ENCODE measurements at places on chromosomes 1 and 21. TPM values are rescaled to one million over a fixed set of nuclear protein-coding genes. Genes with fewer than 3 reads are reported as not detected.
A peak's percentile ranks its signal among the peaks of the same experiment; 100 is the strongest.

OR2L2 gene
- total RNA-seq: not detected

TIAM1 gene
- 6.7 TPM for total RNA-seq

LCA5L gene
- 4.4 TPM for total RNA-seq

SYT2 gene
- total RNA-seq: under 0.01 TPM

POU3F1 gene
- 0.08 TPM for total RNA-seq

RPE65 gene
- not detected for total RNA-seq

LCE1A gene
- total RNA-seq: not detected

AMPD1 gene
- 0.07 TPM for total RNA-seq

TENT5C gene
- 0.07 TPM for total RNA-seq

CNR2 gene
- total RNA-seq: not detected

HFM1 gene
- 0.79 TPM for total RNA-seq

PLEKHN1 gene
- total RNA-seq: 13.2 TPM

CELA3A gene
- total RNA-seq: not detected

FCRLB gene
- total RNA-seq: 2.6 TPM

DNA sequence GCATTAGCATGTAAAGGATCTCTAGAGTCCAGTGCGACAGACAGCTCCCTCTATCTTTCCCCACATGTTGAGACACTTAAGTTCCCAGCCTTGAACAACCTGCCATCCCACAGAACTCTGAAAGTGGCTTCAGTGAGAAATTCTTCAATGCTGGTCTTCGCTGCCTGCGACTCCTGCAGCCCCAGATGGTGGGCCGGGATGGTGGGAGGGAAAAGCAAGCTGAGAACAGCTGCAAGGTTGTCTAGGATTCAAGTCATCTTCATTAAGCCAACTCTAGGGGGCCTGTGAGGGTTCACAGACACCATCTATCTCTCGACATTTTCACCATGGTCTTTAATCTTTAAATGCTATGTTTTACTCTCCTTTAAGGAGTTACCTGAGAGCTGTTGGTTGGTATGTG, 185.5 kb upstream of the C1orf174 start:
- DNase-seq: no peak

DNA sequence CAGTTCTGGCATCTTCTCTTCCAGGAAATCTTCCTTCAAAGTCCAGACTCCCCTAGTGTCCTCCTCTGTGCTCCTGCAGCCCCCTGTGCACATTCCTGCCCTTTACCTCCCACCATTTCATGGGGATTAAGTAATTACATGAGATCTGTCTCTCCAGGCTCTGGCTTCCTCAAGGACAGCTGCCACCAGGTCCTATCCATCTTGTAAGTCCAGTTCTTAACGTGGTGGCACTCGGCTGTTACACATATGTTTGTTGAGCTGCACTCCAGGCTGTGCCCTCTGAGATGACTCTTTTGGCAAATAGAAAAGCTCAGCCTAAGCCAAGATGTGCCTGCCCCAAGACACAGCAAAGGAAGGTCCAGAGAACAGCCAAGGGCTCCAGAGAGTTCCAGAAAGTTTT, 57.4 kb upstream of the CAMK1G start:
- no peak for DNase-seq

DNA sequence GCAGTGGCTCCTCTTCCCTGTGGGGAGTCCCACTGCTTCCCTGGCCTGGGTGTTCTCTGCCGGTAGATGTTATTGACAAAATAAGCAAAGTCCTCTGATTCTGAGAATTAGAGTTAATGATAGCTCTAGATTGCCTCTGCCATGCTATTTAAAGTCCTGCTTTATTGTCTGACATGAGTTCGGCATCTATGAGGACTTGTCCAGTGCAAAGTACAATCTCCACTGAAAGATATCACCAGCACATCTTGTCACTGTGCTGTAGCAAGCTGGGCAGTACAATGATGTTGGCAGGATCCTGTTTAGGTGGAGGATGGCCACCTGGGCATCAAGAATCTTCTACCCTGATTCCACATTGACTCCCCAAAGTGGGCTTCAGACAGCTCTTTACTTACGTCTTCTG, 54.0 kb upstream of the ATP5PO start:
- DNase-seq: no peak

DNA sequence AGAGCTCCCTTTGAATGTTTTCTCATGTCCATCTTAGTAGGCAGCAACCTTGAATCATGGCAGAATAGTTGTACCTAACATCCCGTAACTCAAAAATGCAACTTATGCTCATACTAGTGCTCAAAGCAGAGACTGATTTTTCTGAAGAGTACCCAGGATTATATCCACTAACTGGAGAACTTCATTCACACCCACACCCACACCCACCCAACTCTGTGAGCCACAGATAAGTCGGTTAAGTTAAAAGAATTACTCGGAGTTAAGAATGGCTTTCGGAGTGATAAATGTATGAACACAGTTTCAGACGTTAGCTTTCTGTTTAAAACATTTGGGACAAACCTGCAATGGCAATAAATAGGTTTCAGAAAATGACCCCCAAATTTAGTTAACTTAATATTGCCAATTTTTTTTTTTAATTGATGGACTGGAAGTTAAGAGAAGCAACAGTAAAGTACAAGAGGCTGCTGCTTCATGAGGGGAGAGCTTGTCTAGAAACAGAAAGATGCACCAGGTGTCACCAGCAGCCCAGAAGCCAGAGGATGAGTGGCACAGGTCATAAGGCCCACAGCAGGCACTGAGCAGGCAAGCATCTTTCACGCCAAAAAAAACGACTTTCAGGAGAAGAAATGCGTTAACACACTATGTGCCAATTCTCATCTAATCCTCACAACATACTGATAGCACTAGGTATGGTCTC, 48.4 kb upstream of the C1orf198 start:
- no peak for DNase-seq

- DNase-seq: no peak
These were observed 19.4 kb downstream of the EPS15 start for GRCh38 chr1:51499694-51500093.

GRCh38 chr1:95017775-95018174, 55.0 kb downstream of the ALG14 start:
- DNase-seq: no peak

DNA sequence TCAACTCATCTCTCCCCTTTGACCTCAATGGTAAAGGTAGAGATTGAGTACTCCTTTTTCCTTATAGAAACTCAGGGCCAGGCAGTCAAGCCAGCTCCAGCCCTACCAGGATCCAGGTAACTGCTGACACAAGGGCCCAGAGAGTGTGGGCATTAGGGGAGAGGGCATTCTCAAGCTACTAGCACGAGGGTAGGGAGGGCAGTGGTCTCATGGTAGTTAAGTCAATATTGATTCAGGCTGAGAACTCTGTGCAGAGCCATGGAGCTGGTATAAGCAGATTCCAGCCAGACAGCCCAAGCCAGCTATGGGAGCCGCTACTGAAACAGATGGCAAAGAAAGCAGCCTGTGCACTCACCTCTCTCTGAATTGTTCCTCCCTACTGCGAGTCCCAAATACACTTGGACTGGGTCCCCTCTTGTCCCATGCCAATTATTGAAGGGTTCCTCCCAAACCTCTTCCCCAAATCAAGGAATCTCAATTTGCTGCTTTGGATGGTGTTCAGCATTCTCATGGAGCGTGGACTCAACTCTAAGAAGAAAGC, 2.8 kb downstream of the PI4KB start:
- DNase-seq: no peak

GRCh38 chr1:167973832-167974231, 37.0 kb upstream of the MPC2 start:
- DNase-seq: no peak

DNA sequence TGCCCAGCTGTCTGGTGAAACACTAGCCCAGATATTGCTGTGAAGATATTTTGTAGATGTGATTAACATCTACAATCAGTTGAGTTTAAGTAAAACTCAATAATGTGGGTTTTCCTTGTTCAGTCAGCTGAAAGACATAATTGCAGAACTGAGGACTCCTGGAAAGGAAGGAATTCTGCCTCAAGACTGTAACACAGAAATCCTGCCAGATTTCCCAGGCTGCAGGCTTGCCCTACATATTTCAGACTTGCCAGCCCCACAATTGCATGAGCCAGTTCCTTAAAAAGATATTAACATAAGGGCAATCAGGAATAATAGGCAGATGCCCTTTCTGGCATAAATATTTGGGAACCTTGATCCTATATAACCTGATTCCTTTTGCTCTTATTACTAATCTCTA, 14.2 kb upstream of the NIBAN1 start:
- DNase-seq: no peak

DNA sequence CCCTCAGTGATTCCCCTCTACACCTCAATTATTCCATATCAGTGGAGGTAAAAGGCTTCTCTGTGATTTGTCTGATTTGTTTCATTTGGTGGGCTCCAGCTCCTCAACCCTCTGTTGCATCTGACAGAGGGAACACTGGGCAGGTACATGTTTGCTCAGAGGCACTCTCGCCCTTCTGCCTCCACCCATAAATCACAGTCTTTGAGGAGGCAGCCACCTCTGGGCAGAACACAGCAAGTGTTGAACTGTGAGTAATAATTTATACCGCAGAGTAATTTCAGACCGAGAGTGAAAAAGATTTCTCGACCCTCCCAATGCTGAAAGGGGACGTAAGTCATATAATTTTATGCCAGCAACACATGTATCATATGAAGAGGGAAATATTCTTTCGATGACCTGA, 330.1 kb upstream of the PBX1 start:
- DNase-seq: no peak

DNA sequence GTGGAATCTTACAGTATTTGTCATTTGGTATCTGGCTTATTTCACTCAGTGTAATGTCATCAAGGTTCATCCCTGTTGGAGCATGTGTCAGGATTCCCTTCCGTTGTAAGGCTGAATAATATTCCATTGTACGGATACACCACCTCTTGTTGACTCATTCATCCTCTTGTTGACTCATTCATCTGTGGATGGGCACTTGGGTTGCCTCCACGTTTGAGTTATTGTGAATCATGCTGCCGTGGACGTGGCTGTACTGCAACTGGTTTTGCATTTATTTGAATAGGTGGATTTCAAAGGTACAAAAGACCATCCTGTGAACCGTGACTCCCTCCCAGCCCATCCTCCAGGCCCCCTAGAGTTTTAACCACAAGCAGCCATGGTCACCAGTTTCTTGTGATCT, 11.9 kb upstream of the TCP10L start:
- peak; percentile 83 for DNase-seq

DNA sequence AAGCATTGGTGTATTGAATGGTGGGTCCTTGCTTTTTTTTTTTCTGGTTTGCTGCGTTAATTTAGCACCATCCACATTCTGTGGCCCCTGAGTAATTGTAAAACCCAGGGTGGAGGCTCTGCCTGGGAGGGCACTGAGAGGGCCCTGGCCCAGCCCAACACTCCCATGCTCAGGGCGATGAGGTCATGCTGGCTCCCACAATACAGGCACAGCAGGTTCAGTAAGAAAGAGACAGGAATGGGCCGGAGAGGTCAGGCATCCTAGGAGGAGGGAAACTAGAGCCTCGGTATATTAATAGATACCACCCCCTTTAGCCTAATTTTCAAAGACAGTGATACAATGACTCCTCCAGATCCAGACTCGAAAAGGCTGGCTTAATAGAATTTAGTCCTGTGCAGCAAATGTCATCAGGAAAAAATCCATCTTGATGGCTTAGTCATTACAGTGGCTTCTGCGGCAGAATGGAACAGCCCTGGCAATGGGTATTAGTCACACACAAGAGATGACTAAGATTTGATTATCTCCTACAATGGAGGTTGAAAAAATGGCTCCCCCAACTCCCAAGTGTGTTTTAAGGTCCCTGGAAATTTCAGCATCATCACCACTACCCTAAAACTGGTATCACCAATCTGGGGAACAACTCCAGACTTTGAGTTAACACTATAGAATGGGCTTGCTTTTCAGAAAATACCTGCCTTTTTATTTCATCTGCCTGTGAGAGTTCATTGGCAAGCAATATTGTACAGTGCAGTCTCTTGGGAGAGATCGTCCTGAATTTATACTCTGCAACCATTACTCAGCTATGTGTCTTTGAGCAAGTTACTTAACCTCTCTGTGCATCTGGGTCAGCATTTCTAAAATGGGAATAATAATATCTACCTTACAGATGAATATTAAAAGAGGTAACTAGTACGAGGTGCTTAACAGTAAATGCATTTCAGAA, 43.9 kb upstream of the LYST start:
- DNase-seq: peak; percentile 98

DNA sequence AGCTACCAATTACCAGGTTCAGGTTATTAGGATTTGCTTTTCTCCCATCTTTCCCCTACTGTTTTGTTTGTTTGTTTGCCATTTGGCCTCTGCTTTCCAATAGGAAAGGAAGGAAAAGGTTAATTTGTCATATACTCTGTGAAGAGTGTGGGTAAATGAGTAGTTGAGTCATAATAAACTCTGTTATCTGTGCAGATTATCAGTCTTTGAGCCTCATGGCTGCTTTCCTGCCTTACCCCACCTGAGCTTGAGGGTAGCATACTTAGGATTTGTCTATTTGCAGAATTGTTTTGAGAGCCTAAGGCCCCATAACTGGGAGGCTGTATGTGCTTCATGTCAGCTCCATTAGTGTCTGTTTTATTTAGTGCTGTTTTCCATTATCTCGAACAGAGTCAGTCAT, 32.9 kb upstream of the SNX27 start:
- no peak for DNase-seq

DNA sequence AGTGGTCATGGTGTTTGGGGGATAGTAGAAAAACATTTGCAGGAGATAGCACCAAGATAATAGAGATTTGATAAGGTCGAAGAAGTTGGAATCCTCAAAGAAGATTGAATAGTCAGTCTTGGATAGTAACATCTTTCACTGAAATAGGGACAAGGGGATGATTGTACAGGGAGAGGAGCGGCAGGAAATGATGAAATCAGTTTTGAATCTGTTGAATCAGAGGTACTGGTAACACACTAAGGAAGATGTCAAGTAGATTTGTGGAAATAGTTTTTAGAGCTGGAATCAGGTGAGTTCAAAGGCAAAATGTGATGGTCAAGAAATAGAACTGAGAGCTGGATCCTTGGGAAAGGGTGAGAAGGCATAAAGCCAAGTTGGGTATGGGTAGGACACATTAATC, 26.5 kb downstream of the CAP1 start:
- DNase-seq: no peak

GRCh38 chr1:248862695-248862997, 3.8 kb upstream of the ZNF692 start:
- DNase-seq: no peak

DNA sequence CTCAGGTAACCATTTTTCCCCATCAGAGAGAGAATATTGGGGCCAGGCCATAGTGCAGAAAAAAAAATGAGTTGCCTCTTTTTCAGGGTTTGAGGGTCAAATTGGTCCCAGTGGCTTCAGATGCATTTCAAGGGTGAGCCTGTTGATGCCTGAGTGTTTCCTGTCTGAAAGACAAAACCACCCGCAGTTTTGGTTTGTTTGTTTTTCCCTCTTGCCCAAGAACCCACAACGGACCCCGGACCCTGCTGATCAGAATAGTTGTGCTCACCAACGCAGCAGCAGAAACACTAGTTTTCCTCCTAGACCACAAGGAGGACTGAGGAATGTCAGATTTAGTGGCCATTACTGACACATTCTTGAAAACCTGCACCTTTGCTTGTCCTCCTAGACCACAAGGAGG, 1433.1 kb downstream of the PLA2G4A start:
- no peak for DNase-seq

- DNase-seq: no peak
These were observed 73.0 kb downstream of the DAP3 start for GRCh38 chr1:155761736-155762405.

GRCh38 chr21:37220433-37220980, 46.6 kb downstream of the VPS26C start:
- no peak for DNase-seq

- no peak for DNase-seq
These were observed 925 bp downstream of the PDE9A start for GRCh38 chr21:42654179-42654912.

Measured in kidney epithelial cell (primary cell).